ENCODE measurements at places on chromosomes 3 and 15. TPM values are rescaled to one million over a fixed set of nuclear protein-coding genes. Genes with fewer than 3 reads are reported as not detected.

The PLSCR2 gene
- total RNA-seq, result not detected

The SAMMSON gene
- total RNA-seq, result not detected

The ST8SIA2 gene
- total RNA-seq, result not detected

The WDR93 gene
- total RNA-seq, result not detected

The SH2D7 gene
- total RNA-seq, result not detected

The AQP9 gene
- 72.9 TPM for total RNA-seq

The GCSAM gene
- total RNA-seq, result 6.7 TPM

The CACNA2D2 gene
- total RNA-seq, result 1.4 TPM

The GOLIM4 gene
- 21.3 TPM for total RNA-seq

DNA sequence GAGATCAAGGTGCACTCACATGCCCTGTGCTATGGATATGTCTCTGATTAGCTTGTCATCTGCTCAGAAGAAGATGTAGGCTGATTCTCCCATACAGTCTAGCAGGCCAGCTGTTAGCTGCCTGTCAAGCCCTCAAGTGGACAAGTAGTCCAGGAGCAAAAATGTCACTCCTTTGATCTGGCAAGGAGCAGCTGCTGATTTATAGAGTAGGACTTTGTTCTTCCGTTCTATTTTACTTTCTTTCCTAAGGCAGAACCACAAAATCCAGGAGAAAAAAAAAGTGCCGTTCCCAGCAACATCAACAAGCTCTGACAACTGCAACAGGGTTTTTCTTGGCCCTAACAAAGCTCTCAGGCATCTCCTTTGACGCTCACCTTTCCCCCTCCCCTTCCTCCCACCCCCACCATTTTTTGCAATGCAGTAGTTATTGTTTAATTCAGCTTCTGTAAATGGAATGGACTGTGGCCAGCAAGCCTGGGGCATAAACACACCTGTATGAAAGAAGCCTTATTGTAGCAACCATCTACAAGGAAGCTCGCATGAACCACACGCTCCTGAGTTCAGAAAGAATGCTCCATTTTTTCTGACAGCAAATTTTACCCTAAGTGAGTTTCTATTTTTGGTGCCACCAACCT, 196.3 kb downstream of the MEIS2 start:
- no peak overlapping the region for H3K4me3 ChIP-seq
- H3K4me1 ChIP-seq, result no peaks in the 10 kb centered on the region
- DNase-seq, result no peak
- H3K27me3 ChIP-seq, result no peaks in the 10 kb centered on the region
- H3K27ac ChIP-seq, result no peak overlapping the region
- no peaks in the 10 kb centered on the region for H3K36me3 ChIP-seq

DNA sequence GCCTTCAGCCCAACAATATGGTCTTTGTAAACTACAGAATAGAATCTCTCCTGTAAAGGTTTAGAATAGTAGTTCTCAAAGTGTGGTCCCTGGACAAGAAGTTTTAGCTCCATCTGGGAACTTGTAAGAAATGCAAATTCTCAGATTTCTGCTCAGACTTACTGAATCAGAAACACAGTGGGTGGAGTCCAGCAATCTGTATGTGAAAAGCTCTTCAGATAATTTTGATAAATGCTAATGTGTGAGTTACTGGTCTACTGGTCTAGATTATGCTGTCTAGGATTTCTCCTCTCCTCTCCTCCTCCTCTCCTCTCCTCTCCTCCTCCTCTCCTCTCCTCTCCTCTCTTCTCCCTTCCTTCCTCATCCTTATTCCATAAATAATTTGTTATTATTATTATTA, 57.5 kb downstream of the RBMS3 start:
- H3K27ac ChIP-seq, result no peak overlapping the region
- H3K4me3 ChIP-seq, result no peak overlapping the region
- H3K36me3 ChIP-seq, result no peaks in the 10 kb centered on the region
- DNase-seq, result no peak

DNA sequence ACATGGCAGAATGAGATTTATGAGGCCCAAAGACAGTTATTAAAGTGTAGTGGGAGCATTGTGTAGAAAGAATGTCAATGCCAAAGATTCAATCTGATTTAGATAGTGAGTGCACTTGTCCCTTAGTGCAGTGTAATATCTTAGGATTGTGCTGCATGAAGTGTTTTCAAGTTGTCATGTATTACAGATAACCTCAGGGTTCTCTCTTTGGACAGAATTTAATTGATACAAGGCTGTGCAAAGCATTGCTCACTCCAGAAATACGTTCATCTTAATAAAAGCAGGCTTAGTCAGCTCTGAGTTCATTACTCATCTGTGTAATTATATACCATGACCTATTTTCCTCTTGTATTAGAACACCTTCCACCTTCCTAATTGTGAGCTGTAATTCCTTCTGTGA, 16.0 kb upstream of the GPR171 start:
- no peaks in the 10 kb centered on the region for H3K4me1 ChIP-seq
- H3K27ac ChIP-seq, result no peak overlapping the region
- no peak overlapping the region for H3K4me3 ChIP-seq
- no peaks in the 10 kb centered on the region for H3K27me3 ChIP-seq
- no peak for DNase-seq
- no peaks in the 10 kb centered on the region for H3K36me3 ChIP-seq

DNA sequence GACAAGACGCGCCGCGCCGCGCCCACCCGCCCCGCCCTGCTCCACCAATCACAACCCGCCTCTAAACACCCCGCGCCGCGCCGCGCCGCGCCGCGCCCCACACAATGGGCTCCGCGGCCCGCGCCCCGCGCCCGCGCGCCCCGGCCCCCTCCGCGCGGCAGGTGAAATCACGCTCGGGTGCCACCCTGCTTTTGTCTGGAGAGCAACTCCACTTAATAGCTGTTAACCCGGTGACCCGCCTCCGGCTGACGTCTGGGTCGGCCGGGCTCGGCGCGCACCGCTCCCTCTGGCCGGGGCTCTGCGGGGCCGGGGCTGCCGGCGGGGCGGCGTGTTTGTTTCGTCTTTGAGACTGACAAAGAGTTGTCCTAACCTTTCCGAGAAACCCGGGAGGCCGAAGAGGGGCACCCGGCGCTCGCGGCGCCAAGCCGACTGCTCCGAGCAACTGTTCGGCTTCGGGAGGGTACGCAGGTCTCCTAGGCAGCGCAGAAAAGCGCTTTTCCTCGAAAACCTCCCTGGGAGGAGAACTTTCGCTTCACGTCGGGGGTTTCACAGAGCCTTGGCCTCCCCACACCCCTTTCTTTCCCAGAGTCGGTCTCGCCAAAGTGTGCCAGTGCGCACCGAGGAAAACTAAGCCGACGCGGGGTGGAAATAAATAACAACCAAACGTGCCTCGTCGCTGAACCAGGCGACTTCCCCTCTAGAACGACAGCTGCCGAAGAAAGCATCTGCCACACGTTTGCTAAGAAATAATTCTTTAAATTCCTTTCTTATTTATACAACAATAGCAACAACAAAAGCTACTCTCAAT, 518.4 kb downstream of the FOXP1 start:
- H3K36me3 ChIP-seq, result no peaks in the 10 kb centered on the region
- peak overlapping the region; percentile 60 for H3K4me3 ChIP-seq
- no peaks in the 10 kb centered on the region for H3K27me3 ChIP-seq
- peak overlapping the region; percentile 94 for H3K27ac ChIP-seq
- H3K4me1 ChIP-seq, result peaks cover 66% of the 10 kb centered on the region
- DNase-seq, result peak; percentile 92

- H3K27ac ChIP-seq, result no peak overlapping the region
- H3K4me3 ChIP-seq, result no peak overlapping the region
- no peaks in the 10 kb centered on the region for H3K4me1 ChIP-seq
These were observed 8.7 kb upstream of the LRTM1 start for GRCh38 chr3:54936561-54936960.

GRCh38 chr3:70000563-70001081, 1.1 kb downstream of the SAMMSON start:
- H3K27ac ChIP-seq, result no peak overlapping the region
- H3K4me1 ChIP-seq, result no peaks in the 10 kb centered on the region
- H3K36me3 ChIP-seq, result no peaks in the 10 kb centered on the region
- no peak for DNase-seq
- no peaks in the 10 kb centered on the region for H3K27me3 ChIP-seq
- H3K4me3 ChIP-seq, result no peak overlapping the region

GRCh38 chr3:123716411-123716810, 131.6 kb upstream of the HACD2 start:
- H3K27me3 ChIP-seq, result no peaks in the 10 kb centered on the region
- no peak overlapping the region for H3K27ac ChIP-seq
- H3K4me1 ChIP-seq, result no peaks in the 10 kb centered on the region
- H3K36me3 ChIP-seq, result no peaks in the 10 kb centered on the region
- no peak overlapping the region for H3K4me3 ChIP-seq

DNA sequence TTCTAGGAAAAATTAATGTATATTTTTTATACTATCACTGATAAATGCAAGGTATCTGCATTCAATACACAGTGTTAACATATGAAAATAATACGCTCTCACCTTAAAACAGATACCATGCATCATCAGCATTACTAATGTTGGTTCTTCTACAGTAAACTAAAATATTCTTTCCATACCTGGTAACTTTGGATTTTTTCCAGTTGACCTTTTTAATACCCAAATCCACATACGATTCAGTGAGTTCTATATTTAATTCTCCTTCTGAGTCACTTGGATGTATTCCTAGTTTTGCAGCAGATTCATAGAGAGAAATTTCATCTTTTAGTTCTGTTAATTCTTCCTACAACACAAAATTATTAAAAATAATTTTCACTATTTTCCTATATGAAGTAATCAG, 29.9 kb downstream of the CEP152 start:
- no peak overlapping the region for H3K4me3 ChIP-seq
- no peak for DNase-seq
- peaks cover 71% of the 10 kb centered on the region for H3K36me3 ChIP-seq
- H3K4me1 ChIP-seq, result no peaks in the 10 kb centered on the region

GRCh38 chr3:192373586-192373985, 353.8 kb downstream of the FGF12 start:
- H3K4me1 ChIP-seq, result peaks cover under 1% of the 10 kb centered on the region
- no peaks in the 10 kb centered on the region for H3K27me3 ChIP-seq
